ENCODE measurements at places on chromosomes 6 and 20.
A peak's percentile ranks its signal among the peaks of the same experiment; 100 is the strongest.

- no peak for DNase-seq
Observed at GRCh38 chr20:8425802-8426201, 293.7 kb downstream of the PLCB1 start.

DNA sequence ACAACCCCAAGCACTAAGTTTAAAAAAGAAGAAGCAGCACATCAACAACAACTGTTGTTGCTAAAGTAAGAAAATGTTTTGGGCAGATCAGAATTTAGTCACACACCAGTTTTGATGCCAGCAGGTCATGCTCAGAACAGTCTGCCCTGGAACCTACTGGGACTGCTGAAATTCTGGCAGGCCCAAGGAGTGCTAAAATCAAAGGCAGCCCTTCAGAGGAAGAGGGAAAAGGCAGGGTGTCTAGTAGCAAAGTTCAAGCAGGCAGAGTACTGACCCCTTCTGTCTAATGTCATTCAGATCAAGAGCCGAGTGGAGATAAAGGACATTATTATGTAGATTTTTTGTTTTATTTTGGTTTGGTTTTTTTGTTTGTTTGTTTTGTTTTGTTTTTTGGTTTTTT lies 96.6 kb upstream of the LOC128125822 start:
- no peak for DNase-seq

DNA sequence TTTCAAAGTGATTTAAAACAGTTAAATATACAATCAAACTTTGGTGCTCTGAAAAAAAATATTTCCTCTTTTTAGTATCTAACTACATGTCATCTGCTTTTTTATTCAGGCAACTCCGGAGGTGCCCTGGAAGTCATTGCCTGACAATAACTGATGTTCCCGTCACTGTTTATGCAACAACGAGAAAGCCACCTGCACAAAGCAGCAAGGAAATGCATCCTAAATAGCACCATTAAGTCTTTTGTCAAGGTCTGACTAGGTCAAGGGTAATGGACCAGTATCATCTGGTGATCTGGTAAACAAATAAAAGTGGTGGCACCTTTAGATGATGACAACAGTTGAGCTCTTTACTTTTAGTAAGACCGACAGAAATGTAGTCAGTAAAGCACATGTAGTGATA lies 13.2 kb downstream of the FAM229B start:
- no peak for DNase-seq

DNA sequence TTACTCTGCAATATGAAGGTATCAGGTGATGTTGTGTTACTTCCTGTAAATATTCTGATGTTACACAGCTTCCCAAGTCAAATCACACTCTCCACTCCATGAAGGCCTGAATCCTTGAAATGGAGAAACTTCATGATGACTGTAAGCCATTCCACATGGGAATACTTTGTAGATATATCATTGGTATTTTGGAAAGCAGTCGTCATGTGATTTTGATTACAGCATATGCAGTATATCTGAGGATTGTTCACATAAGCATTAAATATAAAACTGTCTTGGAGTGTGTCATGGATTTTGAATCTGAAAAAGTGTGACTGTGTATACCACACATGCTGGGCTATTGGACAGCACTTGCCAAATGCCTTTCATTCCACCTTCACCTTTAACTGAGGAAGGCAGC lies 118.3 kb upstream of the EXOC2 start:
- DNase-seq: no peak

DNA sequence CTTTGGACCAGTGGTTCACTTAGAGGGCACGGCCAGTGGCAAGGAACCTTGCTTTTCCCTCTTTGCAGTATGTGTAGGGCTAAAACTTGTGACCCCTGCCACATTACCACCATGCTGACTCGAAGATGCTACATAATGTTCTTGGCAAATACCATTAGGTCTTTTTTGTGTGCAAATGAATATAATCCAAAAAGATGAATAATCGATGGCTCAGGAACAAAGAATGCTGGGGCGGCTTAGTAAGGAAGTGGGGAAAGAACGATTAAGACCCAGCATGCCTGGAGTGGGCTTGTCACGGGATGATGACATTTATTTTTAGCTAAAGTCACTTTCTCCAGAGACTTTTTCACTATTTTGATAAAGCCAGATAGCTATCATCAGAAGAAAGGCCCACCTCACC lies 23.1 kb downstream of the CMTR1 start:
- DNase-seq: no peak

DNA sequence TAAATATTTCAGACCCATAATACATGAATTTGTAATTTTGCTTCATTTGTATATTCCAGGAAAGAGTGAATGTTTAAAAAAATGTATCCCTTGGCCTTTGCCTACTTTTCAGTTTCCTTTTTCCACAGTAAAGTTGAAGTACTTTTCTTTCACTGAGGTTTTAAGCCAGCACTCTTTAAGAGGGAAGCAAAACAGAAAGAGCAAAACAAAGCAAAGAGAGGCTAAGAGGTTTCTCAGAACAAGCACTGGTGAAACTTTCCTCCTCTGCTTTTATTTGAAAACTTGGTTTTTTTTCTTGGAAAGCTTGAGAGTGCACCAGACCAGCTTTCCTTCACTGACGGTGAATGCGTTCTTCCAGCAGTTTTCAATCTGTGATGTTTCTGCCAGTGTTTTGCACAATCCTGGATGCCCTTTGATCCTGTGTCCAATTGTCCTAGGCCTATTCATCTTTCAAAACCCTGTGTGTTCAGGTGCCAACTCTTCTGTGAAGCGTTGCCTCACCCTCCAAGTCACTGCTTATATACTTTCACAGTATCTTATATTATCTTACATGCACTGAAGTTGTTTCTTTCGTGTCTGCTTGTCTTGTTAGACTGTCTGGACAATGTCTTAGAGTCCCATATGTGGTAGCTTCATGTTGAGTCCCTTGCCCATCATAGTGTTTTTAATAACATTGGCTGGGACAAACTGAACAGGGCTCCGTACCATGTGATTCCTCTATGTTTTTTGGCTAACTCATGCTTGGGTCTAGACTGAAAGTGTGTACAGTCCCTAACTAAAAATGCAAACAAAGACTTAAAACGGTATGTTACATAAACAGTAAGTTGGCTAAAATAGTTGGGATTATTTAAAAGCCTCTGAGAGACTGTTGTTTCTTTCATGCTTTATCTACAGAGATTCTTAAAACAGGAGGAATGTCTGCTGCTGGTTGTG lies 1.9 kb downstream of the RNF217 start:
- DNase-seq: peak; percentile 7

DNA sequence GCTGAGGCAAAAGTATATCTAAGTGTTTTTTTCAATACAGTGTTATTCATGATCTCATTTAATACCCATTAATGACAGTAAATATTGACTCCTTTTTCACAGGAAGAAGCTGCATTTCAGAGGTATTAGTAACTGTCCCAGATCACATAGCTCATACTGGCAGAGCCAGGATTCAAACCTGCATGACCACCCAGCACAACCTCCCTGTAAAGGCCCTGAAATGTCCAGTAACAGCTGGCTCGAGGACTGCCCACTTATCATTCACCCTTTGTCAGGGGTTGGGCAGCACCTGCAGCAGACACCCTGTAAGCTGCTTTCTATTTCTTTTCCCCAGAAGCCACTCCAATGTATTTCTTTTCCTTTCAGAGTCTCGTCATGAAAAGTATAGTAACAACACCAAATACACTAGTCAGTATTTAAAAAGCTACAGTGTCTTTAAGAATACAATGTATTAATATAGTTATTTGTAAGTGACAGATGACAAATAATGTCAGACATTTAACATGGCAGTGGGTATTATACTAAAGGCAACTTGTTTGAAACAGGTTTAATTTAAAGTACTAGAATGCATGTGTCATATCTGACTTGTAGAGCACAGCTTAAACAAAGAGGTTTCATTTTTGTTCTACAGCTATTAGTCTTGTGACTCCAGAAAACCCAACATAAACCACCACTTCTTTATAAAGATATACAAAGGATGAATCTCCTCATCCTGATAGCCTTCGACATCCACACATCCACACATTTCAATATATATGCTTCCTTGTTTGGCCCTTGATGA lies 841.6 kb upstream of the GJE1 start:
- DNase-seq: no peak

DNA sequence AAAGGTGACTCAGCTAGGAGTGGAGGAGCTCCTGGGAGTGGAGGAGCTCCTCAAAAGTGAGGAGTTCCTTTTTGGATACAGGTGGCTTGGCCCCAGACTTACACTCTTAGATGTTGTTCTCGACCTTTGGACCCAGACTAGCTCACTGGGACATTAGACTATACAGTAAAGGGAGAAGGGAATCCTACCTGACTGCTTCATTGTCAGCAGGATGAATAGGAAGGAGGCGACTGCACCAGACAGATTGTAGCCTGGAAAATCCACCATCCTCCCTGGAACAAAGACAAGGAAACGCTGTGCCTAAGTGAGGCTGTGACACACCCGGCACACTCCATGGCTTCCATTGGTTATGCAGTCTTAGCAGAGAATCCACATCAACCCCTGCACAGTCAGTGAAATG lies at the start of gene BTNL2:
TSS of gene BTNL2 (minus strand) at position 325 of the 400 bp plus-strand sequence. CDS start at position 267, 58 bp downstream.
- DNase-seq: no peak

DNA sequence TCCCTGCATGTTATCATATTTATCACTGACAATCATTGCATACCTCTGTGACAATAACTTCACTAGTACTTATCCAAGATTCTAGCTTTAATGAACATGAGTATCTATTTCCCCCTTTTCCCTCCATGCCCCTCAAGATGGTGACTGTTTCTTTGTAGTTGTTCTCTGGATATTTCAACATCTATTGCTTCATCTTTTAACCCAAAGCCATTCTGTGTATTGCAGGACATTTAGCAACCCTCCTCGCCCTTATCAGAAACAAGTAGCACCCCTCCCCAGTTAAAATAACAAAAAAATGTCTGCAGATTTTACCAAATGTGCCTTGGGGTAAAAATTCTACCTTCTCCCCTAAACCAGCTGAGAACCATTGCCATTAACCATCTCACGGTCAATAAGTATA lies 979.8 kb upstream of the MANEA start:
- DNase-seq: no peak

DNA sequence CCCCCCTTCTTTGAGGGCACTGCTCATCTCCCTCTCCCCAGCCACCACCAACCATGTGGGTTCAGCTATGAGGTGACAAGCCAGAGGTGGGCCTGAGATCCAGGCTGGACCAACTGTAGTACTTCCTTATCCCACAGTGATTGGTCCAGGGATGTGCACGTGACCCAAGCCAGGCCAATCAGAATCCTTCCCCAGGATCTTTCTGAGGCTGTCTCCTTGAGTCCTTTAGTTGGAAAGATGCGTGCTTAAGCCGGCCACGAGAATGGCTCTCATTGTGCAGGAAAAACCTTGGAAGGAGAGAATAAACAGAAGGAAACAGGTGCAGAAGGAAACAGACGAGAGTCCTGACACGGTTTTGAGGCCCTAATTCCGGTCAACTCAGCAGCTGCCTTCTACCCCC lies 39.2 kb downstream of the ZC3H12D start:
- DNase-seq: no peak

- DNase-seq: peak; percentile 54
Observed at GRCh38 chr6:113936093-113936934, 34.6 kb downstream of the HDAC2 start.
